GM19239 (cell line): ENCODE measurements at places on chromosomes 7 and 10.

GRCh38 chr10:106032450-106033002 lies 1132.0 kb downstream of the SORCS1 start:
- DNase-seq: no peak

DNA sequence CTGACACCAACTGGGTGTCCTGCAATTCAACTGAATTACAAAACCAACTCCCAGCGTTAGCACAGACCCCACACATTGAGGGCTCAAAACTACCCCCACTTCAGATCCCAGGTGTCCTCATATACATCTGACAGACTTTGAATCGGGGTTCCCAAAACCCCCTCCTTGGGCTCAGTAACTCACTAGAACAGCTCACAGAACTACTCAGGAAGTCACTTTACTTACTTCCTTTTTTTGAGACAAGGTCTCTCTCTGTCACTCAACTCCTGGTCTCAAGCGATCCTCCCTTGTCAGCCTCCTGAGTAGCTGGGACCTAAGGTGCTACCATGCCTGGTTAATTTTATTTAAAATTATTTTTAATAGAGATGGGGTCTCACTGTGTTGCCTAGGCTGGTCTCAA lies 456.0 kb downstream of the SDK1 start:
- DNase-seq: no peak

GRCh38 chr7:4610768-4611467 lies 71.2 kb upstream of the FOXK1 start:
- DNase-seq: peak; percentile 59

DNA sequence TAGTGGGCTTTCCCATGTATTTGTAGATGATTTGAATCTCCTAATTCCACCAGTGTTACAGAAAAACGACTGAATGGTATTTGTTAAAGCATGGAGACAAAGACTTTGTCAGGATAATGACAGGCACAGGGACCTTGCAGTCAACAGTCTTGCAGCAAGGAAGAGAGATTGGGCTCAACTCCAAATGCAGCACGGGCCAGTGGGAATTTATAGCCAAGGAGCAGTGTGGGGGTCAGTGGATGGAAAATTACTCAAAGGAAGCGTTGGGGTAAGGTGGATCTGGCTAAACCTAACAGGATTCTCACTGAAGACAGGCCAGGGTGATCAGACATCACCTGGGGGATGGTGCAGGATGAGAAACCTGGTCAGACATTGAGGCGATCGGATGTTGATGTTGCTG lies 24.3 kb downstream of the CPVL start:
- no peak for DNase-seq

DNA sequence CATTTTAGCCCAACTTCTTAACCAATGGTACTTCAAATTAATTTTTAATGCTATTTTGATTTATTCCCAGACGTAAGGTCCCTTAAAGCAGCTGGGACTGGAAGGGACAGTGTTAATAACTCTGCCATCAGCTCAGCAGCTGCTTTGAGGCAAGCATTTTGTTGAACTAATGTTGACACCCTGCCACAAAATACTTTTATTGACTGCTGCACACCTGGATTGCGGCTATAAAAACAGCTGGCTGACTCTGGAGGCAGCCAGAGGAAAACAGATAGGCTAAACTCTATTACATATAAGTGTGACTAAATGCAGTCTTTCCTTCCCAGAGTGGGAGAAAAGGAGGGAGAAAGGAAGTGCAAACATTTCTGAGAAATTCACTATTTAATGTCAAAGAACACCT lies 77.6 kb downstream of the ETV1 start:
- no peak for DNase-seq

DNA sequence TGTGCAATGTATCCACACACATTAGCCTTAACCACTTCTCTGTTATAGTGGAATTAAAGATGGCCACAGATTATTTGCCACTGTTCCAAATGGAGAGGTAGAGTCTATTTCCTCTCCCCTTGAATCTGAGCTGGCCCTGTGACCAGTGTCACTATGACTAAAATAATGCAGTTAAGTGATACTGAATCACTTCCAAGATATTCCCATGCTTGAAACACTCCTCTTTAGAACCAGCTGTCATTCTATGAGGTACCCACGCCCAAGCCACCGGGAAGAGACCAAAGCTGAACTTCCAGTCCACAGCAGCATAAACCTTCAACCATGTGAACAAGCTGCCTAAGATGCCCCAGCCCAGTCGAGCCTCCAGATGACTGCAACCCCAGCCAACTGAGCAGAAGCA lies 2.1 kb upstream of the DHX32 start:
- DNase-seq: no peak

DNA sequence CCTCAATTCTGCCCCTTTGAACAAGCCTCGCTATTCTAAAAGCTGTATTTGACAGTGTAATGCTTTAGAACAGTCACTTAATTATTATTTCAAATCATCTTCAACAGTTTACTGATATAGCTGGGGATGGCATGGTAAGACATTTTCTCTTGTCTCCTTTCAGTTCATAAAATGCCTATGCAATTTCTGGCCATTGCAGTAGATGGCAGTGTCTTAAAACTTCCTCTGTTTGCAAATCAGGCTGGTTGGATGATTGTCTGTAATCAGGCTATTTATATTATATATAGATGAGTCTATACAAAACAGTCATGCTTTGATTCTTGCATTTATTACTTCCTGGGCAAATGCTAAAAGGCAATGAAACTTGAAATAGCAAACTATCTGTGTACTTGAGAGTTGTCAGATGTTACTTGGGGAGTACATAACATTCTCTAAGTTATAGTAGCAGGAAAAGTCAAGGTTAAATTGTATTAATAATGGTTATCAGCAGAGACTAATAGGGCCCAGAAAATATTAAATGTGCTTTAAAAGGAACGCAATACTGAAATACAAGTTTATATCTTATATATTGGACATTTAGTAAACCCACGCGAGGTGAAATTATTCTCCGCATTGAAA lies 55.5 kb upstream of the LHFPL3 start:
- DNase-seq: peak; percentile 5

DNA sequence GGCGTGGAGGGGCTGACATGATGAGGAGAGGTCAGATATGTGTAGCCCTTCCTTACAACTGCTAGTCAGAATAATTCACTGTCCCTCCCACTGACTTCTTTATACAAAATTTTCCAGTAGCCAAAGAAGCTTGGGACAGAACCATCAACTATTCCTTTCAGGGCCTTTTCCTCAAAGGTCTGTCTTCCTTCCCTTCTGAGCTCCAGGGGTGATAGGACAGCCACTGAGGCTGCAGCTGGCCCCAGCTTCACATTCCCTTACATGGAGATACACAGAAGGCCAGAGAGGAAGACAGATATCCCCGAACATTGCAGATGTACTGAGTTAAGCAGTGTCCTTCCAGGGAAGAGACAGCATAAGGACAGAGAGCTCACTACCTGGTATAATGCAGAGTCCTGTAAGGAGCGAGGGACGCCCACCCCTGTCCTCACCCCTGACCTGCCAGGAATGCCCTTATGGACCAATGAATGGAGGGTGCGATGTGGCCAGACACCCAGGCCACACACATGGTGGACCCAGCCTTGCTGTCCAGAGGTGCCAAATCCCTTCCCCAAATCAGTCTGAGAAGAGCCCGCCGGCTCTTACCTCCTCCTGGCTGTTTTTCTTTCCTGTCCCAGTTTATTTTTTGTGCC lies 754.7 kb downstream of the GRID1 start:
- DNase-seq: no peak
